ENCODE measurements at places on chromosomes 2 and 18. TPM values are rescaled to one million over a fixed set of nuclear protein-coding genes. Genes with fewer than 3 reads are reported as not detected.

Gene WDFY1
- total RNA-seq: 126 TPM

Gene CD207
- total RNA-seq: not detected

Gene POMC
- total RNA-seq: 2.8 TPM

Gene TLK1
- total RNA-seq: 45.1 TPM

Gene ATP8B1
- total RNA-seq: 72.5 TPM
